ENCODE measurements at places on chromosomes 3 and 15. TPM values are rescaled to one million over a fixed set of nuclear protein-coding genes. Genes with fewer than 3 reads are reported as not detected.

TAGLN3 gene
- not detected for total RNA-seq

CMSS1 gene
- 36.9 TPM for total RNA-seq

TRH gene
- not detected for total RNA-seq

GP5 gene
- total RNA-seq, result not detected

CILP gene
- total RNA-seq, result 3.5 TPM

LEKR1 gene
- 0.56 TPM for total RNA-seq

TGM4 gene
- not detected for total RNA-seq

CAMKV gene
- not detected for total RNA-seq

ALAS1 gene
- total RNA-seq, result 160 TPM

PROK2 gene
- 0.54 TPM for total RNA-seq

TMEM44 gene
- 3.6 TPM for total RNA-seq

AGBL1 gene
- total RNA-seq, result not detected

RASL12 gene
- total RNA-seq, result 19.7 TPM

ZNF774 gene
- 2.2 TPM for total RNA-seq

A4GNT gene
- total RNA-seq, result not detected

NUP210 gene
- 2.7 TPM for total RNA-seq

SNX33 gene
- 12.4 TPM for total RNA-seq

CHRFAM7A gene
- 0.22 TPM for total RNA-seq

DNAJC13 gene
- 25.7 TPM for total RNA-seq

GPR156 gene
- total RNA-seq, result 0.35 TPM

SLC24A5 gene
- not detected for total RNA-seq

SIDT1 gene
- total RNA-seq, result 0.78 TPM

HGD gene
- total RNA-seq, result not detected

DPPA2 gene
- total RNA-seq, result not detected

LIPH gene
- total RNA-seq, result 0.43 TPM

Data from Right ventricle myocardium superior (tissue), 1 donor.